ENCODE measurements at places on chromosomes 16 and 17.

DNA sequence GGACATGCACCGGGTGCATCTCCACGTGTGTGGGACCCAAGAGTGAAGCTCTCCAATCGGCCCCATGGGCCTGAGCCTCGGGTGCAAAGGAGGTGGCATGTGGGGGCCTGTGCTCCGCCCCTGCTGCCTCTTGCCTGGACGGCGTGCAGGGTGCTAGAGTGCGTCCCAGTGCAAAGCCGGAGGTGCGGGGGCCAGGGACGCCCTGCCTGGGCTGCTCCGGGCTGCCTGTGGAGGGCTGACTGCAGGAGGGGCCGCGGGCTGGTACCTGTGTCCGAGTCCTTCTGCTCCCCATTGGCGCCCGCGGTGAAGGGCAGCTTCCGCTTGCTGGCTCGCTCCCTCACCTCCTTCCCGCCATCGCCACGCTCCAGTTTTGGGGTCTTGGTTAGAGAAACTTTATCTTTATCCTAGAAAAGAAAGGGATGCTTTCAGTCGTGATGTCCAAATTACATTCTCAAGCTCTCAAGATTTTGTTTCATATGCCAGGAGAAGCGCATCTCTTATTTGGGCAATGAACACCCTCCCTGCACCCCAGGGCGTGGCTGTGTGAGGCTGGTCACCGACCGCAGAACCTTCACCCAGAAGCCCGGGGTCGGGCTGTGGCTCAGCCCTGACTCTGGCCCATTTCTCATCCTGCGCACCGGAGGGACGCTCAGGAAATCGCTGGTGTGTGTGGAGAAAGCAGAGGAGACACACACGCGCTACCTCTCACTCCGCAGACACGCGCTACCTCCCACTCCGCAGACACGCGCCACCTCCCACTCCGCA, 87.6 kb downstream of the ZNF778 start:
- no peak for DNase-seq

DNA sequence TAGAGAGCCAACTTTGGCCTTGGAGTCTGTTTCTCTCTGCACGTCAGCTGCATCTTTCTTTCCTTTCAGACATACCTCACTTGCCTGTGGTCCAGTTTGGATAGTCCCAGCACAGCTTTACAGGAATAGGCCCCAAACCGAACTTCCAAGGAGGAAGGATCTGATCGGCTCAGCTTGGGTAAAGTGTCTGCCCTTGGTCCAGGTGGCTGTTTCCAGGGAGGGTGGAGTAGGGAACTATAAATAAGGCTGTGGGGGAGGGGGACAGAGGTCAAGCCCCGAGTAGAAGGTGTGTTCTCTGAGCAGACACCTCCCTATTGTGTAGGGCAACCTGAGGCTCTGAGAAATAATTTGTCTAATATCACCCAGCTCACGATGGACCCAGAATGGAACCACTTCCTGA, 29.2 kb upstream of the NKD1 start:
- DNase-seq: no peak

DNA sequence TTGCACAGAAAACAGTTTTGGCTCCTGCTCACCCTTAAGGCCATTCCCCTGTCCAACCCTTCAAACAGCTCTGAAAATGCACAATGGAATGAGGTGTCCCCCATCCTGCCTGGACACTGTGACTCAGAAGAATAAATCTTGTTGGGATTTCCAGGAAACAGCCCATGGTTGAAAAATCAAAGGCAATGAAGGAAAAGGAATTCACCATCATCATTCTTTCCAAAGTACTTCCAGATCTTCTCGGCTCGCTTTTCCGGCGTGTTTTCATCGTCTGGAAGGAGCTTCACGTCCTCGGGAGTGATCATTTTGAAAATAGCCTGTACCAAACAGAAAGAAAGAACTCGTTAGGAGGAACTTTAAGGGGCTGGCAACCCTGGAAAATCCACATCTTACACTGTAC, 4.3 kb downstream of the RCVRN start:
- DNase-seq: no peak

DNA sequence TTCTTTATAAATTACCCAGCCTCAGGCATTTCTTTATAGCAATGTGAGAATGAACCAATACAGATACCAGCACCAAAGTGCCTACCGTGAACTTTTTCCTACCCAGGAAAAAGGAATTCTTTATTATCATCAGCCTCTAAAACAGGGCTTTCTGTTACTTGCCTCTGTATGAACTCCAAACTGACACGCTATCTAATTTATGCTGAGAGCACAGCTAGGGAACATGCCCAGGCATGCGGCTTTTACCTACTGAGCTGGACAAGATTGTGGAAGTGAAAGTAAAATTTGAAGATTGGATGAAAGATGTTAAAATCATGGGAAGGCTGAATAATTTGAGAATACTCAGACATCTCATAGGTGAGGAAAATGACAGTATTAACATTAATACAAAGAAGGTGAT, 24.4 kb upstream of the ADCY9 start:
- DNase-seq: no peak

GRCh38 chr16:30027588-30028437, 3.3 kb downstream of the TLCD3B start:
- DNase-seq: no peak

- DNase-seq: no peak
Observed at GRCh38 chr17:75024686-75025397, 12.4 kb downstream of the MRPL58 start.

GRCh38 chr17:28228109-28228840, 90.7 kb upstream of the TMEM97 start:
- DNase-seq: no peak

DNA sequence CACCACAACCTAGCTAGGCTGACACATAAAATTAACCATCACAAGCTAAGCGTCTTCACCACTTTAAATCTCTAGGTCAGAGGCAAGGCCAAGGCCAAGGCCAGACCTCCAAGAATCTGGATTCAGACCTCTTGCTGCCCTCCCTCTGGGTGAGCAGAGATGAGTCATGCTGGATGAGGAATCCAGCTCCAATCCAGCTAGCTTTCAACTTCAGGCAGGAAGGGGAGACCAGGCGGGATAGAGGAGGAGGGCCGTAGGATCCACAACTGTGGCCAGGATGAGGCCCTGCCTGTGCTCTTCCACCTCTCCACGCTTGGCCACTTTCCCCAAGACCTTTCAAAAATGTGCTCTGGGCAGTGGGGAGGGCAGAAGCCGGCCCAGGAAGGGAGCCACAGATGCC, 14.7 kb downstream of the LRRC75A start:
- DNase-seq: no peak

DNA sequence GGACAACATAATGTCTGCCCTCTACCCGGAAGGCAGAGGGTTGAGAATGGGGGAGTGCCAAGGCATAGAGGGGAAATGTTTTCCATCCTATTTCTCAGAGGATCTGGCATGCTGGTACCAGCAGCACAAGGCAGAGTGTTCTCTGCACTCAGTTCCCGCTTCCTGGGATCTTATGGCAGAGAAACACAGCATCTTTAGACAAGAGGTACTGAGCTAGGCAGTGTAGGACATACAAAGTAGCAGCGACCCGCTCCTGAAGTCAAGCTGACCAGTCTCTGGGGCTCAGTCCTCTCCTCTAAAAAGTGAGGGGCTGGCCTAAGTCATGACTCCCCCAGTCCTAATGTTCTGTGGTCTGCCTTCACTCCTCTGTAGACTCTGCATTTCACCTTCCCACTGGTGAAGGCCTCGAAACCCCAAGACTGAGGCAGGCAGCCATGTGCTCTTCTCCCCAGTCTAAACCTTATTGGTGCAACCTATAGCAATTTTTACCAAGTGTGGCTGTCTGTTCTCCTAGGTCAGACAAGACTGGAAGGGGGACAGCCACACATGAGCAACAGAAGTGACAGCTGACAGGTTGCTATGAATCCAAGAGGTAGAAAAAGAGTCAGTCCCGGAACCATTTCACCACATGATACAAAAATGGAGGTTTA, 11.3 kb upstream of the TSPOAP1 start:
- DNase-seq: no peak

GRCh38 chr16:53378138-53378537, 56.1 kb upstream of the RBL2 start:
- no peak for DNase-seq

DNA sequence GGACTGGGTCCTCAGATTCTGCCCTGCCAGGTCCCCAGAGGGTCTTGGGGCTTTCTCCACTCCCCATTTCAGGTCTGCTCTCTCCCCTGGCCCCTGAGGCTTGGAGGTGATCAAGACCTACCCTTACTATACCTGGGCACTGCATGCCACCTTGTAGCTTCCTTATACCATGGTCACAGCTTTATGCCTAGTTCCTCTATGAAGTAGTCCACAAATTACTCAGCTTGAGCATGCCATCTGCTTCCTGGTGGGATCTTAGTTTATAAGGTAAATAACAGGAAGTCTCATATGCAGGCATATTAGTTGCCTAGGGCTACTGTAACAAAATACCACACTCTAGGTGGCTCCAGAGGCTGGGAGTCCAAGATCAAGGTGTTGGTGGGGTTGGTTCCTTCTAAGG, 11.0 kb upstream of the PMFBP1 start:
- no peak for DNase-seq

GRCh38 chr17:20983359-20983637, 59.5 kb downstream of the USP22 start:
- no peak for DNase-seq

- no peak for DNase-seq
Observed at GRCh38 chr16:52035436-52035835, 511.5 kb downstream of the TOX3 start.

GRCh38 chr16:65119901-65120401, 1.9 kb downstream of the CDH11 start:
- no peak for DNase-seq

- no peak for DNase-seq
Observed at GRCh38 chr16:69859105-69859989, 91.8 kb upstream of the CLEC18A start.

- no peak for DNase-seq
Observed at GRCh38 chr16:14490235-14490634, 139.8 kb downstream of the PARN start.

- DNase-seq: no peak
Observed at GRCh38 chr17:65061646-65062045, 5.1 kb upstream of the GNA13 start.

DNA sequence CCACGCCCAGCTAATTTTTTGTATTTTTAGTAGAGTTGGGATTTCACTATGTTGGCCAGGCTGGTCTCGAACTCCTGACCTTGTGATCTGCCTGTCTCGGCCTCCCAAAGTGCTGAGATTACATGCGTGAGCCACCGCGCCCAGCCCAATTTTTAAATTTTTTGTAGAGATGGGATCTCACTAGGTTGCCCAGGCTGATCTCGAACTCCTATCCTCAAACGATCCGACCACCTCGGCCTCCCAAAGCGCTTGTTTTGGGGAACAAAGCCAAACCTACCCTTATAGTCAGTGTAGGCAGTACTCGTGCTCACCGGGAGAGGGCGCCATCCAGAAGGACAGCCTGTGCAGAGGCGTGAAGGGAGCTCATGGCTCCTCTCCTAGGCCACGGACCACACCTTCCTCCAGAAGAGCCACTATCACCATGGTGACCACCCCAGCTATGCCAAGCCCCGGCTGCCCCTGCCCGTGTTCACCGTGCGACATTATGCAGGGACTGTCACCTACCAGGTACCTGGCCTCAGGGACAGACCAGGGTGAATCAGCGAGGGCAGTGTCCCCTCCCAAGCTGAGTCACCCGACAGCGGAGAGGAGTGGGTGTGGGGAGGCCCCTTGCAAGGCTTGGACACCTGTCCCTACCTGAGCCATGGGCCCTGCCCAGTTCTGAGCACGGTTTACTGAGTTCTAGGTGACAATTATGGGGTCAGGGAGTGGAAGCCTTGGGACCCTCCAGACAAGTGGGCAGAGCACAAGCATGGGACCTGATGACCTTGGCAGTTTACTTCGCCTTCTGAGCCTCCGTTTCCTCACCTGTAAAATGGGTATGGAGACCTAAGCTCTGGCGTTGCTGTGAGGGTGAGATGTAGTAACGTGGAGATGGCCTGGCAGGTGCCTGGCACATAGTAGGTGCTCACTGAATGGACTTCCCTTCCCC, 13.7 kb downstream of the MYO15B start:
- peak; percentile 27 for DNase-seq

GRCh38 chr17:63960006-63960405, 12.7 kb downstream of the SCN4A start:
- no peak for DNase-seq

DNA sequence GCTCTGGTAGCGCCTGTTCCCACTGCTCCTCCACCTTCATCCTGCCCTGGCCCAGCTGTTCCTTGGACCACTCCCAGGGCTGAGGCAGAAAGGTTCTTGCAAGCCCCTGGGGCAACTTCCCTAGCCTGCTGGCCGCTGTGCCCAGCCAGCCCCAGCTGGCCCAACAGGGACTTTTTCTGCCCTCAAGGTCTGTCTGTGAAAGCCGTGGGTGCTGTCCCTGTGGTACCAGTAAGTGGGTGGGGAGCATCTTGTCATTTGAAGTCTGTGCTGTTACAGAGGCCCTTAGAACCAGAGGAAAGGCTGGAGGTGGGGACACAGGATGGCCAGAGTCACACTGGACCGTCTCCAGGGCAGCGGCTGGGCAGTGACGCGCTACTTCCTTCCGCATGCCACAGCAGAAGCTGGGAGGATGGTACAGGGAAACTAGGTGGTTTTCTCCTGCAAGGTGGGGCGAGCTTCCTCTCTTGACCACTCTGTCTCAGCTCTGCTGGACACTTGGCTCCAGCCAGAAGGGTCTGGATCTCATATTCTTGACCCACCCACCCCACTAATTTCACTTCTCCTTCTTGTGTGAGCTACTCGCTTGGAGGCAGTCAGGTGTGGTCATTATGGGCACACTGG, 87.8 kb downstream of the PLCG2 start:
- no peak for DNase-seq

DNA sequence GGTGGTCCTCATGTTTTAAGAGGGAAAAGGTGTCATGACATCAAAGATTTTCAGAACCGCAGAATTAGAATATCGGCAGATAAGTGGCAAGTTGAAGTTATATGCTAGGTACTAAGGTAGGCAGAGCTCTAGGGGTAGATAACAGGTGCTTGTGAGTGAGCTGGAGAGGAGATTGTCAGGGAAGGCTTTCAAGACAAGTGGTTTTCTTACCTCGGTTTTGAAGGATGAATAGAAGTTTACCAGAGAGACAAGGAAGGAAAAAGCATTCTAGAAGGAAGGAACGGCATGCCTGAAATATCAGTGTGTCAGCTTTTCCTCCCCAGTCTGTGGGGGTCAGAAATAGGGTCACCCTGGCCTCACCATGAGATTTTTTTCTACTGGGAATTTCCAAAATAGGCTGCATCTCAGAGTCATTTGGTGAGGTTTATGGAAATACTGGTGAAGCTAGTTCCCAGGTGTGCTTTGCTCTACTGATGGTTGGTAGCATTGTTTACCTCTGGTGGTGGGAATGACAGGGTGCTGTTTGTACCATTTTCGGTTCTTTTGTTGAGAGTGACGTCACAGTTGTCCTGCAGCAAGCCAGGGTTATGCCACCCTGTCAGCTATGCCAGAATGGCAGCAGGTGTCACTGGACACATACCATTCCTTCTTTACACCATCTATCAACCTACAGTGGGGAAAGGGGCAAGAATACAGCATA, 112.5 kb downstream of the MSI2 start:
- no peak for DNase-seq

- DNase-seq: no peak
Observed at GRCh38 chr17:9002606-9003354, 18.5 kb upstream of the NTN1 start.

- no peak for DNase-seq
Observed at GRCh38 chr17:9958586-9959281, 53.7 kb upstream of the RCVRN start.
